Naive thymus-derived CD8-positive, alpha-beta T cell (primary cell): ENCODE measurements at places on chromosomes 1 and 21.
A peak's percentile ranks its signal among the peaks of the same experiment; 100 is the strongest.

DNA sequence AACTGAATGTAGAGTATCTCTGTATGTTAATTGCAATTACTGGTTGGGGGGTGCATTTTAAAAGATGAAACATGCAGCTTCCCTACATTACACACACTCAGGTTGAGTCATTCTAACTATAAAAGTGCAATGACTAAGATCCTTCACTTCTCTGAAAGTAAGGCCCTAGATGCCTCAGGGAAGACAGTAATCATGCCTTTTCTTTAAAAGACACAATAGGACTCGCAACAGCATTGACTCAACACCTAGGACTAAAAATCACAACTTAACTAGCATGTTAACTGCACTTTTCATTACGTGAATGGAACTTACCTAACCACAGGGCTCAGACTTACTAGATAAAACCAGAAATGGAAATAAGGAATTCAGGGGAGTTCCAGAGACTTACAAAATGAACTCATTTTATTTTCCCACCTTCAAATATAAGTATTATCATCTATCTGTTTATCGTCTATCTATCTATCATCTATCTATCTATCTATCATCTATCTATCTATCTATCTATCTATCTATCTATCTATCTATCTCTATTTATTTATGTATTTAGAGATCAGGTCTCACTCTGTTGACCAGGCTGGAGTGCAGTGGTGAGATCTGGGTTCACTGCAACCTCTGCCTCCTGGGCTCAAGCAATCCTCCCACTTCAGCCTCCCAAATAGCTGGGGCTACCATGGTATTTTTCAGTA is 47.8 kb downstream of the CHML start:
- H3K27ac ChIP-seq: peak overlapping the region; percentile 24
- DNase-seq: no peak
- H3K4me1 ChIP-seq: no peaks in the 10 kb centered on the region
- H3K4me3 ChIP-seq: no peak overlapping the region
- peaks cover 13% of the 10 kb centered on the region for H3K36me3 ChIP-seq
- no peaks in the 10 kb centered on the region for H3K27me3 ChIP-seq

DNA sequence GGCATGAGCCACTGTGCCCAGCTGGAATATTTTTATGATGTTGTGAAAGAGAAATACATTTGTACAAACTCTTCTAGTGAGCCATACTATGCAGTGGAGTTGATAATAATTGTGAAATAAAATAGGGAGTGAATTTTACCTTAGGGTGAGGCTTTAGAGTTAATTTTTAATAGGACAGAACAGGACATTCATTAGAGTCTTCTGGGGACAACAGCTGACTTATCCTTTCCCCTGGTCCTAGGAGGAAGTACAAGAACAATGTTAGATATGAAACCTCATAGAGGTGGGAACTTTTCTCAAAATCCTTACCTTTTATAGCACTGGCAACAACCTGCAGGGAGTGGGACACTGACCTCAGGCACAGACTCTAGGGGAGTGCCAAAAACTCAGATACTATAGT is 21.9 kb downstream of the HAO2 start:
- peaks cover 12% of the 10 kb centered on the region for H3K27me3 ChIP-seq
- H3K36me3 ChIP-seq: no peaks in the 10 kb centered on the region
- DNase-seq: no peak
- H3K4me1 ChIP-seq: no peaks in the 10 kb centered on the region
- H3K4me3 ChIP-seq: no peak overlapping the region

DNA sequence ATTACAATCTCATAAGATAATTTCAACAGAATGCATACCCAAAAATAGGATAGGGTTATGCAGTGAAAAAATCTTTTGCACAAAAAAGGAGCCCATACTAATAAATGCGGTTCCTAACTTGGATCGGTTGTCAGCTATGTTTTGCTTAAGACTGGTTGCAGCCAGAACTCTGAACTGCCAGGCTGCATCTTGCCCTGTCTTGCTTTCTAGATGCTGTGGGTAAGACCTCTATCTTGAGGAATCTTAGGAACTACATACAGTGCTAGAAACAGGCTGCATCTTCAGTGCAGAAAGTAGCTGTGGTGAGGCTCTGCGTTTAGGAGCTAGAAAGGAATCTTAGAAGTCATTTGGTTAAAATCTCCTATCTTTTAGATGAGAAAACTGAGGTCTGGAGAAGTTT is 45.6 kb upstream of the PLA2G4A start:
- no peaks in the 10 kb centered on the region for H3K27me3 ChIP-seq
- no peak overlapping the region for H3K27ac ChIP-seq
- H3K4me3 ChIP-seq: no peak overlapping the region
- no peak for DNase-seq

GRCh38 chr1:150906813-150907212 is 19.4 kb upstream of the SETDB1 start:
- DNase-seq: no peak
- peaks cover 5% of the 10 kb centered on the region for H3K4me1 ChIP-seq
- no peaks in the 10 kb centered on the region for H3K36me3 ChIP-seq
- H3K4me3 ChIP-seq: no peak overlapping the region
- H3K27ac ChIP-seq: no peak overlapping the region

DNA sequence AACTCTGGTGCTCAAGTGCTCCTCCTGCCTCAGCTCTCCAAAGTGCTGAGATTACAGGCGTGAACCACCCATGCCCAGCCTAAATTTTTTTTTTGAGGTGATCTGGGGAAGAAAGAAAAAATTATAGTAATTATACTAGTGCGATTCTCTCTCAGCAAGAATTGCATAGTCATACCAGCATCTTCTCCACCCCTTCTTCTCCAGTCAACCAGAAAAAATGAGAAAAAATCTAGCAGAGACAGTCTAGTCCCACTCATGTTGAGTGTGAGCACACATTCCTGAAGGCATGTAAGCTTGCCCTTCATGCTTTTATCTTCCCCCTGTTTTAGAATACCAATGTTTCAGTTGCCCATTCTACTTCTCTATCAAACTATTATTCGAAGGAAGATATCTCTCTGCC is 207.6 kb downstream of the S1PR1 start:
- no peak overlapping the region for H3K27ac ChIP-seq
- no peak overlapping the region for H3K4me3 ChIP-seq
- no peak for DNase-seq

- DNase-seq: no peak
- H3K4me3 ChIP-seq: no peak overlapping the region
- no peaks in the 10 kb centered on the region for H3K4me1 ChIP-seq
- no peak overlapping the region for H3K27ac ChIP-seq
Observed at GRCh38 chr1:94024104-94024792, 96.7 kb downstream of the ABCA4 start.

- no peak overlapping the region for H3K4me3 ChIP-seq
- DNase-seq: no peak
- H3K27ac ChIP-seq: no peak overlapping the region
Observed at GRCh38 chr1:159821171-159821867, 5.4 kb upstream of the SLAMF8 start.

DNA sequence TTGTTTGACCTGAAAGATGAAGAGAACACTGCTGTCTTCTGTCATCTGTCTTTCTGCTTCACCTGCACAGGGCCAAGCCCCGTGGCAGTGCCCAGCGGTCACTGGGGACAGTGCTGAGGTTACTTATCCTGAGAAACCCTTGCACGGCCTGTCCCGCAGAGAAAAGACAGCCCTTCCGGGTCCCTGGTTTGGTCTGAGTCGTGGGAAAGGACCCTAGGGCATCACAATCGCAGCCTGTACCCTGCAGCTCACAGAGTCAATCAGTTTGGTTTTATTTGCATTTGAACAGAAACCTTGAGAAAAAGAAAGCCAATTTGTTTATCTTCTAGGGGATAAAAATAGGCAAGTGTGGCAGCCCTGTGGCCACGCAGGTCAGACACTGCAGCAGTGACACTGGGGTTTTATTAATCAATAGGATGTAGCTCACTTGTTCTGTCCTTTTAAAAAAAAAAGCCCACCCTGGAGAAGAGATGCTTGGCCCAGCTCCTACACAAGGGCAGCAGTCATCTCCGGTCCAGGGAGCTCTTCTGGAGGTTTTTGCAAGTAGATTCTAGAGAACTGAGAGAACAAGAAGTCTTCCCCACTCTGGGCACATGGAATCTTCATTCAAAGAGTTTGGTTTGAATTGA is 120.0 kb downstream of the PEX14 start:
- H3K4me3 ChIP-seq: no peak overlapping the region
- H3K27ac ChIP-seq: no peak overlapping the region

DNA sequence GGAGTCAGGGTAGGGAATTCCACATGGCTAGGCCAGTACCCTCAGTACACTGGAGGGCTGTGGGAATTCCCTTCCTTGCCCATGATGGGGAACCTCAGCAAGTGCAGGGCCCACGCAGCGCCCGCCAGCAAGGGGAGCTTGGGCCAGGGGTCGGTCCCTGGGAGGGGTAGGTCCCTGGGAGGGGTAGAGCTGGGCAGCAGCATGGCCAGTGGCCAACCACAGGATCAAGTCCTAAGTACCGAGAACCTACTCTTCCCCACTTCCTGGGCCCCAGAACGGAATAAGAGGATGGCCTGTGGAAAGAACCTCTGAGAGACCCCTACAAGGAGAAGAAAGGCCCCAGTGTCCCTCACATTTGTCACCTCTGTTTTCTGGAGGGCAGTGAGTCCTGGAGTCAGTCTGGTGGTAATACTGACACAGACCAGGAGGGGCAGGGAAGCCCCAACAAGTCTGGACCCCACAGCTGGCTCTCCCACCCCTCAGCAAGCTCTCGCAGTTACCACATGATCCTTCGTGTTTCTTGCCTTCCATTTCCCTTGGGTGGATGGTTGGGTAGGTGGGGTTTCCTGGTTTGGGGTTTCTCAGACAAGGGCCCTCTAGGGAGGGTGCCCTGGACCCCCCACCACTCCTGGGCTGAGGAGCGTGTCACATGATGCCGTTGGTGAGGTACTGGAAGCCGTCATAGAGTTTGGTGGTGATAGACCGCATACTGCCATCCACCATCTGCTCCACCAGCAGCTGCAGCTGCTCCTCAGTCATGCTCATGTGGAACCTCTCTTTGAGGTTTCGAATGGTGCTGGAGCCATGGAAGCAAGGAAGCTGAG is 10.3 kb downstream of the ZNF687 start:
- H3K36me3 ChIP-seq: peaks cover 78% of the 10 kb centered on the region
- no peak overlapping the region for H3K4me3 ChIP-seq
- peaks cover 32% of the 10 kb centered on the region for H3K4me1 ChIP-seq
- H3K27ac ChIP-seq: peak overlapping the region; percentile 85

DNA sequence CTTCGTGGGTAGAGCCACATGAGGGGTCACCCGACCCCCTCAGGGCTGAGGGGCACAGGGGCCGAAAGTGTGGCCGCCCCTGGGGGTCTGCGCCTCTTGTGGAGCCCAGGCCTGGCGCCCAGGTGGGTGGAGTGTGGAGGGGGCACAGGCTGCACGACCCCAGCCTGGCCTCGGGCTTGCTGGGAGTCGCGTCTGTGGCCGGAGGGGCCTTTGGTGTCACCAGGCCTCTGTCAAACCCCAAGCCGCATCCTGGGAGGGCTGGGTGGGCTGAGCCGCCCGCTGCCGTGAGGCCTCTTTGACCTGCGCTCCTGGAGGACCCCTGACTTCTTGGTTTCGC is 60.7 kb downstream of the FAAP20 start:
- no peaks in the 10 kb centered on the region for H3K36me3 ChIP-seq
- H3K4me1 ChIP-seq: peaks cover 8% of the 10 kb centered on the region
- peak overlapping the region; percentile 84 for H3K4me3 ChIP-seq
- H3K27me3 ChIP-seq: no peaks in the 10 kb centered on the region
- H3K27ac ChIP-seq: no peak overlapping the region

DNA sequence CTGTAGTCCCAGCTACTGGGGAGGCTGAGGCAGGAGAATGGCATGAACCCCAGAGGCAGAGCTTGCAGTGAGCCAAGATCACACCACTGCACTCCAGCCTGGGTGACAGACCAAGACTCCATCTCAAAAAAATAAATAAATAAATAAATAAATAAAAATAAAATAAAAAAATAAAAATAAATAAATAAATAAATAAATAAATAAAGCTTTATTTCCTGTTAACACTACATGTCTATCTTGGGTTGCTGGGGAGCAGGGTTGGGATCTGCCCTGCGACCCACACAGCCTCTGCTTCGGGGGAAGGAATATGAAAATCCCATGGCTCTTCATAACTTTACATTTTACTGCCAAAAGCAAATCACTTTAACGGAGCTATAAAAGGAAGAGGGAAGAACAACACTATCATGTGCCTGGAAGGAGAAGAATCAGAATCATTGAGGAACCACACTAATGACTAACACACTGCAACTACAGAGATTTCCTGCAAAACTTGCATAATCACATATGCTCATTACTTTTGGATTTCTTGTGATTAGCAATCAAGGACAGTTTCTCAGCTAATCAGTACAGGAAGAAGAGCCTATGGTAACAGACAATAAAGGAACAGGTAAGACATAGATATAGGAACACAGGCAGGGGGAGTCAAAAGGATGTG is 72.8 kb upstream of the CD55 start:
- H3K36me3 ChIP-seq: no peaks in the 10 kb centered on the region
- no peak overlapping the region for H3K4me3 ChIP-seq
- no peak for DNase-seq
- H3K27ac ChIP-seq: no peak overlapping the region
- peaks cover 14% of the 10 kb centered on the region for H3K4me1 ChIP-seq
- no peaks in the 10 kb centered on the region for H3K27me3 ChIP-seq

GRCh38 chr1:165891111-165891860 is 63.9 kb downstream of the UCK2 start:
- DNase-seq: no peak
- H3K36me3 ChIP-seq: peaks cover 2% of the 10 kb centered on the region
- no peaks in the 10 kb centered on the region for H3K27me3 ChIP-seq
- H3K4me3 ChIP-seq: no peak overlapping the region

- peaks cover 1% of the 10 kb centered on the region for H3K27me3 ChIP-seq
- DNase-seq: no peak
- H3K36me3 ChIP-seq: no peaks in the 10 kb centered on the region
- no peak overlapping the region for H3K27ac ChIP-seq
Observed at GRCh38 chr1:15454256-15454655, 2.3 kb upstream of the CELA2A start.

DNA sequence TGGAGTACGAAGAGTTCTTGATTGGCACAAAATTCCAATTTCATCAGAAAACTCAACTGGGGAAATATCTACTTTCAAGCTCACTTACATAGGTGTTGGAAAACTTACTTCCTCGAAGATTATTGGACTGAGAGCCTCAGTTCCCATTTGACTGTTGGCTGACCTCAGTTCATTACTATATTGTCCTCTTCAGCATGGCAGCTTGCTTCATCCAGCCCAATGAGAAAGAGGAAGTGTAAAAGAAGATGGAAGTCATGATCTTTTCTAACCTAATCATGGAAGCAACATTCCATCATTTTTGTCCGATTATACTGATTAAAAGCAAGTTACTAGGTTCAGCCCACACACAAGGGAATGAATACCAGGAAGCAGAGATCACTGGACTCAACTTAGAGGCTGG is 49.4 kb downstream of the HSD3B1 start:
- no peak for DNase-seq
- no peaks in the 10 kb centered on the region for H3K36me3 ChIP-seq
- H3K4me1 ChIP-seq: no peaks in the 10 kb centered on the region

DNA sequence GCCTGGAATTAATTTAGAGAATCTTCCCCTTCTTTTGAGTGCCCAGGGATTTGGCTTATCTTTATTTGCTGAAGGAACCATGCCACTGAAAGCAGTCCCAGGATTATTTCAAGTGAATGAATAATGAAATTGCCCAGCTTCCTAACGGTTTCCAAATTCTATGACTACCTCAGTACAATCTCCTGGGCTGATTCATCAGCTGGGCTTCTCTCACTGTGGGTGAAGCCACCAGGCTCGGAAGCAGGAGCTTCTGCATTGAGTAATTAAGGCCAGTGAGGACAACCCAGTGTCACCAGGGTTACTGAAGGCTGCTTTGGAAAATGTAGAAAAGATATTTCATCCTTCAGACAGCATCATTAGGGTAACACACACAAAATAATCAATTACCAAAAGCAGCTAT is 169.8 kb downstream of the DAB1 start:
- H3K27me3 ChIP-seq: no peaks in the 10 kb centered on the region
- H3K36me3 ChIP-seq: peaks cover 6% of the 10 kb centered on the region
- no peaks in the 10 kb centered on the region for H3K4me1 ChIP-seq
- H3K4me3 ChIP-seq: no peak overlapping the region
- DNase-seq: no peak
